Stimulated activated CD4-positive, alpha-beta T cell treated with anti-CD3 and anti-CD28 coated beads, Interleukin-1b, Interleukin-23, amount 100 ng/mL, for 1 hour (primary cell): ENCODE measurements at places on chromosomes 5 and 9.

GRCh38 chr9:27404661-27405060 lies 107.7 kb upstream of the EQTN start:
- DNase-seq: no peak

DNA sequence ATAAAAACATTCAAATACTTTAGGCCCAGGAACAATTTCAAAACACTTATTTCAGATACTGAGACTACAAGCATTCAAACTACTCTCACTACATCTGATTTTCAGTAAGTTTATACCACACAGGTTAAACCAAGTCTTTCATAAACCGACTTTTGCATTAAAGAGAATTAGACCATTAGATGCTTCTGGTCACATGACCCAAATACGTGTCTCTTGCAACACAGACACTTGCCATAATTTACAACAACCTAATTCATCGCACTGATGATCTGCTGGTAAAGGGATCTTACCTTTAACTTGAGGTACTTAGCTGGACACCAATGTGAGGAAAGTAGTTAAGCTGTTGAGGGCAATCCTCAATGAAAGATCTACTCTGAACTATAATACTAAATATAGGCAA lies 3.2 kb downstream of the HNRNPH1 start:
- no peak for DNase-seq

- no peak for DNase-seq
These were observed 68.5 kb downstream of the DROSHA start for GRCh38 chr5:31463351-31463750.

DNA sequence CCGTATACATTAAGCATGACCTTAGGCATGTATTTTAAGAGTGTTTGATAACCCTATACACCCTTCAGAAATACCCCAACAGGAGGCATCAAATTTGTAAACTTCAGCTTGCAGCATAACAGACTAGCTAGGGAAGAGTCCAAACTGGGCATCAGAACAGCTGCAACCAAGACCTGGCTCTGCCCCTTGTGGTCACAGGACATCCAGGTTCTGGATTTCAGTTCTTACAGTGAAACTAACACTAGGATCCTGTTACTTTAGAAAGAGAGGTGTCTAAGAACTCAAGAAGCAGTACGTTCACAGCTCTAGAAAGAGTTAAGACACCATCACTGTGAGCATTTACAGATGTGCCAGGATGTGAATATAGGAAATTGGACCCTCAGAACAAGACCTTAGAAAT lies 229.8 kb downstream of the BNC2 start:
- DNase-seq: no peak

DNA sequence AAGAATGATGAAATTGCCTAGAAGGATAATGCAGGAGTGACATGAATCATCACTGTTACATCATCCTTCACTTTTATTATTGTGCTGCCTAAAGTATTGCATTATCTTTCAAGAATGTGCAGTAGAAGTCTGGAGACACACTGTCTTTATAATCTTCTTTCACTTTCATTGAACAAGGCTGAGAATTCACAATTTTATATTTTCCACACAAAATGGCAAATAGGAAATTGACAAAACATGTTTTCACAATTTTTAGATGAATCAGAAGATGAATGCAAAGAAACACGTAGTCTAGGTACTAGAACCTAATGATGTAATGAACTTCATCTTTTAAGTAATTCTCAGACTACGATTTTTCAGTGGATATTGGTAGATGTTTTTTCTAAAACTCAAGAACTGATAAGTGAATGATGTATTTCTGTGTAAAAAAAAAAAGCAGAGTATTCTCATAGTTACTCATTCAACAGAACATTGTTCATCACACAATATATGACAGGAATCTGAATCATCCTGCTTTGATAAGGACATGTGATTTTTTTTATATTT lies 131.5 kb upstream of the GRHPR start:
- no peak for DNase-seq

DNA sequence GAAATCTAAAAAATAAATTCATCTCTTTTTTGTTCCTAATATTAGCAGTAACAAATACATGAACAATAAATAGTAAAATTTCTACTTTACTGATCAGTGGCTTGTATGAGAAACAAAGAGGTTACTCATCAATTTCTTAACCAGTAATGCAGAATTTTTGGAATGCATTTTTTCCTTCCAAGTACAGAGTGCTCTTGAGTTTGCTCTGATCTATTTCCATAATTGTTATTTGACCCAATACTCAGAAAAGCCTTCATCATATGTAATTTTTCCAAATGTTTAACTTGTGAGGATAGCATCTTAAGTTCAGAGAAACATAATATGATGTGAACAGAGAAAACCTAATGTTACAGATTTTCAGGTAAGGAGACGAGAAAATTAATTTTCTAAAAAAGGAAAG lies 47.3 kb downstream of the FBN2 start:
- DNase-seq: no peak

DNA sequence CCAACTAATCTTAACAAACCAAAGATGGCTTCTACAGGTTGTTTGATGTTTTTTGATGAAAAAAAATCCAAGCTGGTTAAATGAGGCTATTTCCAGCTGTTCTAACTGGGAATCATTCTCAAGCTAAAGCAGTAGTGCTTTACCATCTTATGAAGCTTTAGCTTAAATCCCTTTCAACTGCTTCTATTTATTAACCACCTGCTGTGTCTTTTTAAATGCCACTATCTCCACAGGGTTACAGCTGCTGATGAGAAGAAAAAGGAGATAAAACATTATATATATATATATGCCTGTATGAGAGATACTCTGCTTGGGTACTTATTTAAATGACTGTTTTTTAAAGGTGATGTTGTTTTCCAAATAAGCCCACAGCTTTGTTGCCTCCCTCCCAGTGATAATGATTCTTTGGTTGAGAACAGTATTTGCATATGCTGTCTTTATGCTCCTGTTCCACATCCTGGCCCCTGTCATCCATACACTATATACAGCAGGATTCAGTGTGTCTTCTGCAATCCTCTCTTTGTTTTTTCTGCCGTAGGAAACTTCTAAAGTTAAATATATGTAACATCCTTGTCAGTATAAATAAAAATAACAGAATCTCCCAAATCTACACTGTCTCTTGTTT lies 164.0 kb downstream of the PAM start:
- DNase-seq: no peak

GRCh38 chr9:3777137-3777536 lies 251.3 kb upstream of the RFX3 start:
- DNase-seq: no peak

GRCh38 chr5:157740229-157740610 lies 3.3 kb upstream of the LSM11 start:
- no peak for DNase-seq

- DNase-seq: no peak
These were observed 2.9 kb upstream of the SPINK5 start for GRCh38 chr5:148060881-148061280.

DNA sequence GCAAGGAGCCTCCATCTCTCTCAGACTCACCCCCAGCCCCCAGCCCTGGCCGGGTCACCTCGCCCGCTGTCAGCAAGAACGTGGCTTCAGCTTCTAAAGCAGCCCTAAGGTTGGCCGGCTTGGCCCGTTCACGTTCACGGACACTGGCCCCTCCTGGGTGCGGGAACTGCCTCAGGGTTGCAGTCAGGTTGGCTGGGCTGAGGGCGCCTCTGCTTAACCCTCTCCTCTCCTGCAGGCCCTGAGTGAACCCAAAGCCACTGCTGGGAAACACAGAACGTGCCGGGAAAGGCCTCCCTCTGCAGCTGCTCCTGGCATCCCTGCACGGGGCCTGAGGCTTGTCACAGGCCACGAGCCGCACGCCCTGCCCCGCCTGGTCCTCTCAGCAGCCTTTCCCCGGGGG lies 40.1 kb upstream of the UBAC1 start:
- no peak for DNase-seq

GRCh38 chr5:94944160-94944559 lies 325.7 kb downstream of the SLF1 start:
- no peak for DNase-seq

GRCh38 chr9:117779760-117780159 lies 75.6 kb downstream of the TLR4 start:
- DNase-seq: no peak

- no peak for DNase-seq
These were observed 19.6 kb downstream of the FAT2 start for GRCh38 chr5:151571270-151572173.

DNA sequence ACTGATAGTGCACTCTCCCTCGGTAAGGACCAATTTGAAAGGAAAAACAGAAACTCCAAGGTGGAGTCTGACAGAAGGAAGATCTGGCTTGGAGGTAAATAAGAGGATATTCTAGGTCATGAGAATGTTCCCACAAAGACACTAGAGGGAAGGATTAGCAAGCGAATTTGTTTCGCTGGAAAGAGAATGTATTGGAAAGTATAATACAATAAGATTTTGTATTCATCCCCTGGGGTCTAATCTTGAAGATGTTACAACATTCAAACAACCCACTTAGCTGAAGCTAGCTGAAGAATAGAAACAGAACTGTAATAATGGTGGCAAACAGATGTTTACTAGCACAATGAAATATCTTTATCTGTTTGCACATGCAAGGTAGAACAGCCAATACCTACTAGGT lies 158.7 kb downstream of the GNAQ start:
- DNase-seq: no peak

GRCh38 chr9:6078382-6079105 lies 63.1 kb upstream of the RANBP6 start:
- DNase-seq: no peak

DNA sequence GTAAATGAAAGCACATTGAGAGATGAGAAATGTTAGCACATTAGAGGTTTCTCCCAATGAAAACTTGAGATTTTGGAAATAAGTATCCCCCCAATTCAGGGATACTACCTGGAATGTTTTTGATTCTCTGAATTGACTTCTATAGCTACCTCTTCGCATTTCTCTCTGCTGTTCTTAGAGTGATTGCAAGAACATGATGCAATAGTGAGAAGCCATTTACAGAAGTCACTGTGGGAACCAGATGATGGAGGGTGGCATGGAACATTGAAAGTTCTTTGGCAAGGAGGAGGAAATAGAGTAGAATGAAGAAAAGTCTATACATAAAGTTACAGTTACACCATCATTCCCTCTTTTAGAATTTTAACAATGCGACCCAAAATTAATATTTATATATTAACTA lies 9.2 kb downstream of the NPR3 start:
- DNase-seq: no peak

GRCh38 chr9:111945216-111945615 lies 48.6 kb downstream of the UGCG start:
- DNase-seq: no peak

- DNase-seq: no peak
These were observed 60.5 kb downstream of the RASGRF2 start for GRCh38 chr5:81020478-81021167.

DNA sequence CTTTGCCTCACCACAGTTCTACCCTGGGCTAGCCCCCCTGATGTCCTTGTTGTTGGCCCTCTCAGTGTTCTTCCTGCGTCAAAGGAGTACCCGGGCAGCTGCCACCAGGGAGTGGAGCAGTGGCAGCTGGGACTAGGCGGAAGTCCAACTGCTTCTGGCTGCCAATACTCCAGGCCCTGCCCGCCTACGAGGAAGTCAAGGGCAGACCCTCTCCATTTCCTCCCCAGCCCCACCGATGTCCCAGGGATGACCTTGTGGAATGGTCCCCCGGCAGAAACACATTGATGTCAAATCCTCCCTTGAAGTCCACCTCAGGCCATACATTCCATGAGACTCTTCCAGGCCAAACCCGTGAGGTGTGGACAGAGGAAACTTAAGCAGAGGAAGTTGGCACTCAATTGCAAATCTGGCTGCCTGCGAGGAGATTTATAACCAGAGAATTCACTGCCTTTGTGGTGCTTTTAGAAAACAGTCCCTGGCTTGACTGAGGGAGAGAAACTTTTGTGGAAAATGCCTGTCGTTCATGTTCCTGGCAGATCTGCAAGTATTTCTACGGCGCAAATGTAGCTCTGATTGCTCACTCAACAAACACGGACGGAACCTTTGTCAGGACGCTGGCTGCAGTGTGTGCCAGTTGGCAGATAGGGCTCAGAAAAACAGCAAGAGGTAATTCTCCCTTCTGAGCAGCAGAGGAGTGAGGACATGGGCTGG lies 339.7 kb downstream of the RAB3C start:
- no peak for DNase-seq

DNA sequence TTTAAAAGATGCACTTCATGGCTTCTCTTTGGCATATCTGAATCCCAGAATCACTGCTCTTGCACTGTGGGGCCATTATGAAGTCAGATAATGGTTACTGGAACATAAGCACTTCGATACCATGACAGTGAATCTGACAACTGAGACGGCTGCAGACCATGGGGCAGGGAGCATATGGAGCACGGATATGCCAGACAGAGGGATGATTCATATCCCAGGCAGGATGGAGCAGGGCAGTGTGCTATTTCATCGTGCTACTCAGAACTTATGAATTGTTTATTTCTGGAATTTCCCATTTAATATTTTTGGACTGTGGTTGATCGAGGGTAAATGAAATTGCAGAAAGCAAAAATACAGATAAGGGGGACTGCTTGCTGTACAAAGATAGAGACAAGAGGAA lies 145.0 kb downstream of the EGFLAM start:
- no peak for DNase-seq

- DNase-seq: no peak
These were observed 266.2 kb downstream of the ARHGAP26 start for GRCh38 chr5:143036146-143036927.

DNA sequence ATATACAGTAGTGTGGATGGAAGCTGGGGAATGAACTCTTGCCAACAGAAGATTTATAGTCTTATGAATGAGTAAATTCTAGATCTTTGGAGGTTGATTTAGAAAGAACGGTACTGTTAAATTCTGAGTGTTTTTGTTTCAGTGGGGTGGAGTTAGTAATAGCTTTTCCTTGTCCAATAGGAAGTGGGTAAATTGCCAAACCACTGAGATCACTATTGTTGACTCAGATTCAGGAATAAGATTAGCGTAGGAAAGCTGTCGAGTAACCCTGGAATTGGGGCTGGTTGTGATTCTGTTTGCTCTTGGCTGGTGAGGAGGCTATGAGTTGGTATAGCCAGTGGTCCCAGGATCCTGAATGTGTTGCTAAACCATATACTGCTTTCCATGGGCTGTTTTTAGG lies 155.6 kb downstream of the ARHGAP26 start:
- DNase-seq: no peak

GRCh38 chr9:95211028-95211427 lies 106.5 kb downstream of the FANCC start:
- DNase-seq: no peak

- no peak for DNase-seq
These were observed 138.6 kb downstream of the NUDT12 start for GRCh38 chr5:103424026-103424425.

GRCh38 chr9:4068914-4069313 lies 231.0 kb downstream of the GLIS3 start:
- no peak for DNase-seq

- no peak for DNase-seq
These were observed 17.9 kb downstream of the PRLR start for GRCh38 chr5:35212122-35212982.

DNA sequence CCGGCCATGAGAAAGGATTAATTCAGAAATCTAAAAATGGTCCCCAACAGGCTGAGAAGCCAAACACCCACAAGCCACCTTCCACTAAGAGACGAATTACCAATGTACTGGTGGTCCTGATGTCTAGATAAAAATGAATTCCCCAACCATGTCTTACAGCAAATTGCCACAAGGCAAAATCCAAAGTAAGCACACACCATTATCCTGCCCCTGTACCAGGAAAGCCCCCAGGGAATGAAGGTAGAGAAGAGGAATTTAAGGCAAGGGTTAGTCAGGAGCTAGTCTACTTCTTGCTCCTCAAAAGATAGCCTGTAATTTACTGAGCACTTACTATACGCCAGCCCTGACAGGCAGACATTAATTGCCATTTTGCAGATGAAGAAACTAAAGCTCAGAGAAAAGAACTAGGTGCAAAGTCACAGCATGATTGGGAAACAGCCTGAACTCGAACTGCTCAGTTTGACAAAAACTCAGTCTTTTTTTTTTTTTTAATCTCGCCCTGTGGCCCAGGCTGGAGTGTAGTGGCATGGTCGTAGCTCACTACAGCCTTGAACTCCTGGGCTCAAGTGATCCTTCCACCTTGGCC lies 64.3 kb downstream of the RAPGEF1 start:
- no peak for DNase-seq
